HEK293T (cell line): ENCODE measurements at places on chromosomes 7 and 10.

GRCh38 chr10:49168831-49169500 is 19.2 kb downstream of the TMEM273 start:
- DNase-seq = no peak

DNA sequence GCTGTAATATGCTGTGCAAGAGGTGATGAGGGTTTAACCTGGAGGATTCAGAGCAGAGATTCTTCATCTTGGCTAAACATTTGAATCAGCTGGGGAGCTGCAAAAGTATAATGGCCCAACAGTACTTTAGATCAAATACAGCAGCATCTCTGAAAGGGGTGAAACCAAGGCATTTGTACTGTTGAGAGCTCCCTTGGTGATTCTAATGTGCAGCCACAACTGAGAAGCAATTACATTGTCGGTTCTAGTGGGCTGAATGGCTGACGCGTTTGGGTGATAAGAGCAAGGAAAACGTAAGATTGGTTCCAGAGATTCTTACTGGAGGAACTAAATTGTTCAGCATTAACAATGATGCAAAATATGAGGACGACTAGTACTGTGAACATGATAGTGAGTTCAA is 269.7 kb downstream of the AGMO start:
- DNase-seq = no peak

DNA sequence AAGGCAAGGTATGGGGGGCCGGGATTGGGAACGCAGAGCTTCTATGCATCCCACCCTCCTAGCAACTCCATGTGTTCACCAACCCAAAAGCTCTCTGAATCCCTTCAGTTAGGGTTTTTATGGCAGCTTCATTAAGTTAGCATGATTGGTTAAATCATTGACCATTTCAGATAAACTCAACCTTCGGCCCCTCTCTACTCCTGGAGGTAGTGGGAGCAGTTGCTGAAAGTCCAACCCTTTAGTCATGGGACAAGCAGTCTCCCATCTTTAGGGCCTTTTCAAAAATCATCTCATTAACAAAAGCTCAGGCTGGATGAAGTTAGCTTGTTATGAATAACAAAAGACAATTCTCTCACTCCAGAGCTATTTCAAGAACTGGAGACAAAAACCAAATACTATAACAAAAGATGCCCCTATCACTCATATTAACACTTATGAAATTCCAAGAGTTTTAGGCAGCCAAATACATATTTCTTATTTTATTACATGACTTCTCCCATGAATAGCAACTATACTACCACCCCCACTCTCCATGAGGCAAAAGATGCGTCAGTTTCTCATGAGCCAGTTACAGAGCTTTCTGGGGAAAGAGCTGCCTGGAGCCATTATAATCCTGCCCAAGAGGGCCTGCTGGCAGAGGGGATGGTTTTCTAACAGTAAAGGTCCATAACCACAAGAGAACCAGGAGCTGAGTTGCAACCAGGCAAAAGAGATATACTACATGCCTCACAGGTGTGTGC is 44.6 kb downstream of the SLC16A12 start:
- no peak for DNase-seq

GRCh38 chr10:131817866-131818509 is 82.8 kb upstream of the PPP2R2D start:
- no peak for DNase-seq

- no peak for DNase-seq
These were observed 219.9 kb upstream of the KMT2E start for GRCh38 chr7:104794154-104794553.

DNA sequence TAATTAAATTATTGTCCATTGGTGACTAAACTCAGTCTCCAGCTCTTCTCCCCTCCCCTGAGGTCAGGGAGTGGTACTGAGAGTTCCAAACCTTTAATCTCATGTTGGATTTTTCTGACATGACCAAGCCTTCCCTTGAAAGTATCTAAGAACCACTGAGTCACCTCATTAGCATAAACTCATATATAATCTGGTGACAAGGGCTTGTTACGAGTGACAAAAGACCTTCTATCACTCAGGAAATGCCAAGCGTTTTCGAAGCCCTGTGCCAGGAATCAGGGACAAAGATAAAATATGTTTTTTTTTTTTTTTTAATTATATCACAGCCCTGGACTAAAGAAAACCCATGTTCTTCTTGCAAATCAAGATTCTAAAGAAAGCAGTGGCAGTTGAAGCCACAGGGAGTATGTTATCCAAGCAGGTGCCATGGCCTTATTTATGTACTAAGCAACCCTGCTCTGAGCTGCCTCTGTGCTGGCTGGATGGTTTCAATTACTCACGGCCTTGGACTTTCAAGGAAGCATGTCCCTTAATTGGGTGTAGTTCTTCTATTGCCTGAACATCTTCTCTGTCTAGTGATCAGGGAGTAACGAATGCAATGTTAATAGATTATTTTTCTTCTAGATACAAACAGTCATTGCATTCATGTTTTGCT is 169.0 kb upstream of the PRKCQ start:
- no peak for DNase-seq

DNA sequence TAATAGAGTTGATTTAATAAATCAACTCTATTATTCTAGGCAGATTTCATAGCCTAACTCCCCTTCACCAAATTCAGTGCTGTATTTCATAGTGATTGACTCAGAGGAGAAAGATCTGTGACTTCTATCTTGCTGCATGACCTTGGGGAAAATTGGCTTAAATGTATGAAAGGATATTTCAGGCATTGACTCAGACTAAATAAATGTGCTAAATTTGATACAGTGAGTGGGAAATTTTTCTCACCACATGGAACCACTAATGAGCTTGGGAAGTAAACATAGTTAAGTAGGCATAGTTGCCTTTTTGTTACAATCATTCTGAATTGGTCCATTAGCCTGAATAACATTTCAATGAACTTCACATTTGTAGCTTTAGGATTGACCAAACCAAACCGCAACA is 89.0 kb upstream of the PRPS1L1 start:
- no peak for DNase-seq
